ENCODE measurements at places on chromosomes 2 and 18. TPM values are rescaled to one million over a fixed set of nuclear protein-coding genes. Genes with fewer than 3 reads are reported as not detected.

DNA sequence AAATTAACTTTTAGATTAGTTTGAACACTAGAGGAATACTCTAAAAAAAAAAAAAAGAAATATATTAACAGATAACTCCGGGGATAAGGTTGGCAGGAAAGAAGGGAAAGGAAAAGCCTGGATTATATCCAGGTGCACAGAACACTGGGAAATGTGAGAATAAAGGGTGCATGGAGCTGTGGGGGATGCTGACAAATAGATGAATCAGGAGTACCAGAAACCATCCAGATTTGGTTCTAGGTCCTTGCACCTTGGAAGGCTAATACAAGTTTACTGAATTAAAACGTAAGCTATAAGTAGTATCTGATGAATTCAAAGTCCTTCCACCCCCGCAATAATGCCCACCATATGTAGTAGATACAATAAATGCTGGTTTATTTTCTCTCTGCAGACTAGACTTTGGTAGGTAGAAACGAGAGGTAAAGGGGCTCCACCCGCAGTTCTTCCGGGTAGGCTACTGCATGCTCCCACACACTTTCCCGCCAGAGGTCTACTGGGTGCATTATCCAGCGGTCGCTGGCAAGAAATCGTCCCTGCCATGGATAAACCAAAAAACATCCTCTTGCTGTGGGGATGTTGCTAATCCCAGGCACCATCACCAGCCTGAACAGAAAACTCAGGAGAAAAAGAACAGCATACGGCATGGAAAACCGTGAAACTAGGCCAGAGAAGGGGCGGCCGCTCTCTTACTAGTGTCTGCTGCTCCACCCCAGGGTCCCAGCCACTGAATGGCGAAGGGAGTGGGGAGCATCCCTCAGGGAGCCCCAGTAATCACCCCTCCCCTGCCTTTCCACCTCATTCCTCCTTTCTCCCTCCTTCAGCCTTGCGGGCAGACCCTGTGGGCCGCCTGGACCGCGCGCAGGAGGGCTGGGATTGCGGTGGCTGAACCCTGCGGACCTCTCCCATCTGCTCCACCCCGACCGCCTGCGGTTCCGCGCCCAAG is 1.5 kb downstream of the CNRIP1 start:
- DNase-seq, result no peak

Gene DHRS9
- not detected for total RNA-seq

- no peak for DNase-seq
Observed at GRCh38 chr2:221569425-221569845, 2.7 kb downstream of the EPHA4 start.

Gene ELP2
- total RNA-seq, result 100 TPM

Gene ARHGEF4
- 0.11 TPM for total RNA-seq

DNA sequence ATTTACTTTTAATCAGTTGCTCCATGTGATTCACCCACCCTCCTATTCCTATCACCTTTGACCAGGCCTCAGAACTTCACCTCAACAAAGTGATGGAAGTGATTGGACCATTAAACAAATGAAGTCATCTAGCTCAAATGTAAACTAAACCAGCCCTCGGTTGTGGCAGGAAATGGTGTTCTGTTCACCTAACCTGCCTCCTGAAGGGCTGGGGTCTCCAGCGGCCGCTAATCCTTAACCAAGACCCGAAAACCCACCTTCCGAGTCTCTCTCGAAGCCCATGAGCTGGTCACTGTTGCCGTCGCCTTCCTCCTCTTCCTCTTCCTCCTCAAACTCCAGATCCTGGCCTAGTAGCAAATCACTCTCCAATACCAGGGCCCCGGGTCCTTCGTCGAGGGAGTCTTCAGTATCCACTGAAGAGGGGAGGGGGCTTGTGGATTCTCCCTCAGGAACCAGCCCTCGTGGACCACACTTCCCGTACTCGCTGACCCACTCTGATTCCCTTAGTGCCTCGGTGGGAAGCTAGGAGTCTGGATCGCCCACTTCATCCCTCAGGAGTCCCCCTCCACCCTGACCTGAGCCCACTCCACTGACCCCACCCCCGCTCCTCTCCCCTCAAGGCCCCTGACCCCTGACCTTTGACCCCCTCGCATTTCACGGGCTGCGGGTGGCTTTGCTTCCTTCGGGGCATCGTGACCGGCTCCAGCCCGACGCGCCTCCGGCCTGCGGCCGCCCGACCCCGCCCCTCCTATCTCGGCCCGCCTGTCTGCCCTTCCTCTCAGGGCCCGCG is 503 bp downstream of the ZNF513 start:
- peak; percentile 81 for DNase-seq

- DNase-seq, result no peak
Observed at GRCh38 chr2:58906081-58906645, 665.0 kb upstream of the FANCL start.

GRCh38 chr18:6874315-6874714 is 144.8 kb downstream of the ARHGAP28 start:
- no peak for DNase-seq

Gene LRRTM1
- not detected for total RNA-seq

GRCh38 chr18:73331212-73331772 is 463.5 kb upstream of the NETO1 start:
- no peak for DNase-seq

Gene SP5
- 86.9 TPM for total RNA-seq

DNA sequence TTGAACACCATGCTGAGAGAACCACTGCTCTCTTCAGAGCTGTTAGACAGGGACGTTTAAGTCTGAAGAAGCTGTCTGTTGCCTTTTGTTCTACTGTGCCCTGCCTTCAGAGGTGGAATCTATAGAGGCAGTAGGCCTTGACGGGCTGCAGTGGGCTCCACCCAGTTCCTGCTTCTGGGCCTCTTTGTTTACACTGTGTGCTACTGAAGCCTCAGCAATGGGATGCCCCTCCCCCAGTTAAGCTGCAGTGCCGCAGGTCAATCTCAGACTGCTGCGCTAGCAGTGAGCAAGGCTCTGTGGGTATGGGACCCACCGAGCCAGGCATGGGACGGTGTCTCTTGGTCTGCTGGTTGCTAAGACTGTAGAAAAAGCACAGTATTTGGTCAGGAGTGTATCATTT is 162.3 kb upstream of the NXPH2 start:
- DNase-seq, result peak; percentile 82

DNA sequence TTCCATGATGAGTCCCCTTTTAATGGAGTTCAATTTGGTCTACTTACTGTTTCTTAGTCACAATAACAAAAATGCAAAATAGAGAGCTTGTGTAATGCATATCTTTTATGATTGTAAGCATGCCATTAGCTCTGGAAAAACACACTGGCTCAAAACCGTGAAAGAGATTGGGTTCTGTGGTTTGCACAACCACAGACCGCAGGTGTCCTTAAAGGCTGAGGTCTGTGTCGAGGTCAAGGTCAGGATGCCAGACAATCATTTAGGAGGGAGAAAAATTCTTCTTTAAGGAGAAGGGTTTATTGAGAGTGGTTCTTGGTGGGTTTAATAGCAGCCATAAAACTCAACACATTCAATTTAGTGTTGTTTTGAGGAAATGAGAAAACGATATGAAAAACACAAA is 487.2 kb downstream of the GALR1 start:
- DNase-seq, result no peak

Gene SCYGR3
- total RNA-seq, result not detected

Gene ATP6V1B1
- total RNA-seq, result not detected

DNA sequence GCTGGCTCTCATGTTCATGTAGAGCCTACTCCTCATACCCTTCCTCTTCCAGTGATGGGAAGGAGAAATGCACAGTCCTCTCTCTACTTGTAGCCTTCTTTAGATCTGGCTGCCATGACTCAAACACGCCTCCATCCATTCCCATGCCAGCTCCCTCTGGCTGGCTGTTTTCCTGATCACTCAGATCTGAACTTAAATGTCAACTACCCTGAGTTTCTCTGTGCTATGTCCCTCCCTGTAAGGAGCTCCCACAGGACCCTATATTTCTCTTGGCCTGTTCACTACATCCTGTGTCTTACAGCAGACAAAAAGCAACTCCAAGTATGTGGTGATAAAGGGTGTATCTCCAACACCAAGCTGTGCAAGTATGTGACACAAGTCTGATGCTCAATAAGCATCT is 152.4 kb downstream of the TCF4 start:
- DNase-seq, result no peak

Gene REG1B
- total RNA-seq, result not detected

DNA sequence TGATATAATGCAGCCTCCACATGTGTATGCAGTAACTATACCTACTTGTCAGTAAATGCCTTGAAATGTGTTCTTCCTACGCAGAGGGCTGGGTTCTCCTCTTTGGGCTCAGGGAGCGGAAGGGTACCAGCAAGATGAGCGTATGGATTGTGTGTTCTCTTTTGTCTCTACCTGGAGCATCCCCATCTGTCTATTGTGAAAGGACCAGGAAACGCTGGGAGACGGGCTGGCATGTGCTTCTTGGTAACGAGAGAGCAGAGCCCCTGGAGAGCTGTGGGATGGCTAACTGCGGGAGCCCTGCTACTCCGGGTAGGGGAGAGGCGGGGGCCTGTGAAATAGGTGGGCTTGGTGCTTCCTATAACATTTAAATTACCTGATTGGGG is 80.9 kb downstream of the BCL2 start:
- DNase-seq, result no peak

DNA sequence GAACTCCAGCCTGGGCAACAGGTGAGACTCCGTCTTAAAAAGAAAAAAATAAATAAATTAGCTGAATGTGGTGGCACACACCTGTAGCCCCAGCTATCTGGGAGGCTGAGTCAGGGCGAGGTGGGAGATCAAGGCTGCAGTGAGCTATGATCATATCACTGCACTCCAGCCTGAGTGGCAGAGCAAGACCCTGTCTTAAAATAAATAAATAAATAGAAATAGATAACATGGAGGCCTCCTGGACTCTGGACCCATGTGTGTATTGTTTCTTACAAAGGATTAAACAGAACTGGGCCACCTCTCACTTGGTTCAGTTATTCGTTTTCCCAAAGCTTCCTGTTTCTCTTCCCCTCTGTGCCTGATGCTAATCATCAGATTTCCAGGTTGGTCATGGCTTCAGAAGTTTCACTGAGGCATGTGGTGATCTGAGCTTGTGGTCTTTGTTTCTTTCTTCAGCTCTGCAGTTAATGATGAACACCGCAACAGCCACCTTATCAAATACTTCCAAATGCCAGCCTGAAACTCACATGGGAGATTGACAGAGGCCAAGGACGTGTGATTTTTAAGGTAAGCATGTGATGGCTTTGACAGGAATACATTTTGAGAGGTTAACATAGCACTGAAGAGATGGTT is 83.3 kb upstream of the MAP4K4 start:
- peak; percentile 94 for DNase-seq

Gene MROH2A
- 0.04 TPM for total RNA-seq

DNA sequence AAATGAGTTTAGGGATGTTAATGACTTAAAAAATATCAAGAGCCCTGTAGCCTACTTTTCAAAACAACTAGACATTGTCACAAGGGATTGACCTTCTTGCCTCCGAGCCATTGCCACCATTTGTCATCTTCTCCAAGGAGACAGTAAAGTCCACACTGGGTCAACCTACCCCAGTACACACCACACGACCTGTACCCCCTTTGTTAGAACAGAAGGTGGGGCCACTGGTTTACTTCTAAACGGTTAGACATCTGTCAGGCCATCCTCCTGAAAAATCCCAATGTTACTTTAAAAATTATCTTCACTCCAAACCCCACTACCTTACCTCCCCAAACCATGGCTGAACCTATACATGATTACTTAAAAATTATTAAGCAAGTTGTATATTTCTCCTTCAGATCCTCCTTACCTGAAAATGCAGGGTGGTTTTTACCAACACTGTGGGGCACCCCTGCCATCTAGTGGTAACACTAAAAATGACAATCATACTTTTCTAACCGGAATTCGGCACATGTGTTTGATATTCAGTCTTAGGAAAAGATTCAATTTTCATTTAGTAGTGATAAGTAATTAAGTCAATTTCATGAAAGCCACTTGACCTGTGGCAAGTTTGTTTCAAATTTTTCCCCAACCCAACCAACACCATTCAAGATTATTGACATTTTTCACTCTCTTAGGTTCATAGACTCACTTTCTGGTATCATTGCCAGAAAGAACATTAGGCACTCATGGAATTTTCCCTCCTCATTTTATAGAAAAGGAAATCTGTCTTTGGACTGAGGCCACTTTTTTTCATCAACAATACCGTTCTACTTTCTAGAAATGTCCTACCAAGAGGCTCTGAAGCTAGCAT is 265.3 kb upstream of the PKDCC start:
- DNase-seq, result peak; percentile 41
